ENCODE measurements at places on chromosomes 3 and 15. TPM values are rescaled to one million over a fixed set of nuclear protein-coding genes. Genes with fewer than 3 reads are reported as not detected.
A peak's percentile ranks its signal among the peaks of the same experiment; 100 is the strongest.

GRCh38 chr3:16147220-16147994 is 27.1 kb upstream of the GALNT15 start:
- H3K27me3 ChIP-seq, result no peaks in the 10 kb centered on the region
- DNase-seq, result no peak
- H3K36me3 ChIP-seq, result no peaks in the 10 kb centered on the region
- H3K4me1 ChIP-seq, result no peaks in the 10 kb centered on the region
- no peak overlapping the region for H3K4me3 ChIP-seq

DNA sequence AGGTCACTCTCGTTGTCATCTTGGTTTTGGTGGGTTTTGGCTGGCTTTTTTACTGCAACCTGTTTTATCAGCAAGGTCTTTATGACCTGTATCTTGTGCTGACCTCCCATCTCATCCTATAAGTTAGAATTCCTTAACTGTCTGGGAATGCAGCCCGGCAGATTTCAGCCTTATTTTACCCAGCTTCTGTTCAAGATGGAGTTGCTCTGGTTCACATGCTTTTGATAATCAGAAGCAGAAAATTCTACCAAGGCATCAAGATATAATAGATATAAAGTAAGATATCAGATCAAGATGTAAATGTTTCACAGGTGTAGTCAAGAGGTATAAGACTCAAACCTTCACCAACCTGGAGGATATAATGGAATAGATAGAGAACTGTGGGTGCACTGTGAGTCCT is 16.0 kb downstream of the GPR176 start:
- H3K27me3 ChIP-seq, result no peaks in the 10 kb centered on the region
- no peaks in the 10 kb centered on the region for H3K4me1 ChIP-seq
- H3K36me3 ChIP-seq, result no peaks in the 10 kb centered on the region

- H3K36me3 ChIP-seq, result peaks cover 6% of the 10 kb centered on the region
- no peaks in the 10 kb centered on the region for H3K27me3 ChIP-seq
- H3K4me1 ChIP-seq, result peaks cover 26% of the 10 kb centered on the region
- no peak overlapping the region for H3K4me3 ChIP-seq
Observed at GRCh38 chr15:80998251-80998650, 2.5 kb upstream of the TLNRD1 start.

DNA sequence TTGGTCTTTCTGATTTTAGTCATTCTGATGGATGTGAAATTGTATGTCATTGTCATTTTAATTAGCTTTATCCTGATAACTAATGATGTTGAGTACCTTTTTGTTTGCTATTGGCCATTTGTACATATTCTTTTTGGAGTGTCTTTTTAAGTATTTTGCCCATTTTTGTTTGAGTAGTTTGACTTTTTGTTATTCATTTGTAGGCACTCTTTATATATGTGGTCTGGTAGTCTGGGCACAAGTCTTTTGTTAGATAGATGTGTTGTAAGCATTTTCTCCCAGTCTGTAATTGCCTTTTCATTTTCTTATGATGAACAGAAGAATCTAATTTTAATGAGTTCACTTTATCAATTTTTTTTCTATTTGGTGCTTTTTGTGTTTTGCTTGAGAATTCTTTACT is 14.6 kb downstream of the GPR160 start:
- no peak for DNase-seq
- H3K36me3 ChIP-seq, result no peaks in the 10 kb centered on the region
- no peaks in the 10 kb centered on the region for H3K27me3 ChIP-seq

DNA sequence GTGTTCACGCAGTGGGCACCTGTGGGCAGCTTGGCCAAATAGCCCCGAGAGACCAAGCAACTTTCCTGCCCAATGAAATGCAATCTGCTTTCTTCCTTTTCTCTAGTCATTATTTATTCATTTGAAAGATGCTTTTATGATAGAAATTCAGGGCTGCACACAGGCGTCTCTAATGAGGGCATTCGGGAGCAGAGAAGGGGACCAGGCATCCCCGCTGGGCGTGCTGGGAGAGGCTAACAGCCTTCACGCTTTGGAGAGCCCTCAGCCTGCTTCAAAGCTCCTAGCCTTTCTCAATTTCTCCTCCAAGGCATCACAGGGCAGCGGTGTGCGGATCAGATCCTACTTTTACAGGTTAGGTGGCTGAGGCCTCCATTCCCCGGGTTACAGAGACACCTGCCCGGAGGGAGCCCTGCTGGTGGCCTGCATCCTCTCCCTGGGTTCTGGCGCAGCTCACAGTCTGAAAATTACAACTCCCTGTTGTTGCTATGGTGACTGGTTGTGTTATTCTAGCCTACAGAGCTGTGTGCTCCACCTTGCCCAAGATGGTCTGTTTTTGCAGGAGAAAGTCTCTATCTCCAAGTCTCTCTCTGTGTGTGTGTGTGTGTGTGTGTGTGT is 21.8 kb upstream of the KLF13 start:
- H3K27me3 ChIP-seq, result no peaks in the 10 kb centered on the region
- no peak overlapping the region for H3K27ac ChIP-seq
- DNase-seq, result peak; percentile 47
- no peaks in the 10 kb centered on the region for H3K4me1 ChIP-seq
- no peaks in the 10 kb centered on the region for H3K36me3 ChIP-seq

- DNase-seq, result no peak
- peaks cover 4% of the 10 kb centered on the region for H3K27me3 ChIP-seq
- H3K4me1 ChIP-seq, result no peaks in the 10 kb centered on the region
Observed at GRCh38 chr15:91807122-91807521, 46.4 kb upstream of the SLCO3A1 start.

GRCh38 chr3:59782664-59783063 is 732.8 kb upstream of the CFAP20DC start:
- H3K4me1 ChIP-seq, result no peaks in the 10 kb centered on the region
- no peaks in the 10 kb centered on the region for H3K36me3 ChIP-seq
- no peaks in the 10 kb centered on the region for H3K27me3 ChIP-seq

- H3K36me3 ChIP-seq, result no peaks in the 10 kb centered on the region
- no peak overlapping the region for H3K4me3 ChIP-seq
- H3K4me1 ChIP-seq, result peaks cover 3% of the 10 kb centered on the region
- no peak overlapping the region for H3K27ac ChIP-seq
Observed at GRCh38 chr3:161576714-161577510, 80.3 kb downstream of the OTOL1 start.

GRCh38 chr3:186070996-186071395 is 37.9 kb downstream of the ETV5 start:
- peaks cover 4% of the 10 kb centered on the region for H3K36me3 ChIP-seq
- H3K4me1 ChIP-seq, result no peaks in the 10 kb centered on the region
- H3K27ac ChIP-seq, result no peak overlapping the region
- no peak overlapping the region for H3K4me3 ChIP-seq
- no peaks in the 10 kb centered on the region for H3K27me3 ChIP-seq

- no peak for DNase-seq
- no peak overlapping the region for H3K4me3 ChIP-seq
- peaks cover 40% of the 10 kb centered on the region for H3K4me1 ChIP-seq
- no peaks in the 10 kb centered on the region for H3K36me3 ChIP-seq
Observed at GRCh38 chr3:177515786-177516157, 318.5 kb upstream of the TBL1XR1 start.

DNA sequence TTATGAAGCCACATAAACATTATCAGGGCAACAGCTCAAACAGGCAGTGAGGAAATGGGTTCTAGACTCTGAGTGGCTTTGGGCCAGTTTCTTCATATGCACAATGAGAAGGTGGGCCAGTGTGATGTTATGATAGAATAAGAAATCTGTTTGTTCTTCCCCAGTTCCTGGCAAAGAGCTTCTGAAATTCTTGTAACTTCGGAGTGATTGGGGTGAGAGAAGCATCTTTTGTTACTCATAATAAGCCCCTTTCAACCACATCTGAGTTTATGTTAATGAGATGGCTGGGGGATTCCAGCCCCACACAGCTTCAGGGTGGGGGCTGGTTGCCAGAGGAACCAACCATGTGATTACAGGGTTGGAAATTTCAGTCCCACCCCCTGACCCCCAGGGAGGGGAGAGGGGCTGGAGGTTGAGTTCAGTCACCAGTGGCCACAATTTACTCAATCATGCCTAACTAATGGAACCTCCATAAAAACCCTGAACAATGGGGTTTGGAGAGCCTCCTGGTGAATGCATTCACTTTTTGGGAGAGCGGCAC is 57.0 kb upstream of the FRMD4B start:
- no peaks in the 10 kb centered on the region for H3K4me1 ChIP-seq
- DNase-seq, result no peak
- no peaks in the 10 kb centered on the region for H3K36me3 ChIP-seq
- H3K27ac ChIP-seq, result no peak overlapping the region
- H3K4me3 ChIP-seq, result no peak overlapping the region

DNA sequence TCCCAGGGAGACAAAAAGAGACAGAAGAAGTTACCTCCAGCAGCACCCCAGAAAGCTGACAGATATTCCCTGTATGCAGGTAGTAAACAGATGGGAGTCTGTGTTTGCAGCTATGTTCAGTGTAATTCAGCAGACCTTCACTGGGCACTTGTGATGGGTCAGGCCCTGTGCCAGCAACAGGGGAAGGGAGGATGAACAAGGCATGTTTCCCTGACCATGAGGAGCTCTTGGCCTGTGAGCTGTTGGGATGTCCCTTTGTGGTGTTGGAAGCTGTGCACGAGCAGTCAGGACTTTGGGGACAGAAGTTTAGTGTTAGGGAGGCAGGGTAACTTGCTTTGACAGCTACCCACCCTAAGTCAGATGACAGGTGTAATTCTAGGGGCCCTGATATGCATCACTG is 106.0 kb upstream of the TRIM42 start:
- no peak overlapping the region for H3K4me3 ChIP-seq
- H3K27me3 ChIP-seq, result no peaks in the 10 kb centered on the region
- no peaks in the 10 kb centered on the region for H3K36me3 ChIP-seq
- peaks cover 9% of the 10 kb centered on the region for H3K4me1 ChIP-seq
- DNase-seq, result no peak

DNA sequence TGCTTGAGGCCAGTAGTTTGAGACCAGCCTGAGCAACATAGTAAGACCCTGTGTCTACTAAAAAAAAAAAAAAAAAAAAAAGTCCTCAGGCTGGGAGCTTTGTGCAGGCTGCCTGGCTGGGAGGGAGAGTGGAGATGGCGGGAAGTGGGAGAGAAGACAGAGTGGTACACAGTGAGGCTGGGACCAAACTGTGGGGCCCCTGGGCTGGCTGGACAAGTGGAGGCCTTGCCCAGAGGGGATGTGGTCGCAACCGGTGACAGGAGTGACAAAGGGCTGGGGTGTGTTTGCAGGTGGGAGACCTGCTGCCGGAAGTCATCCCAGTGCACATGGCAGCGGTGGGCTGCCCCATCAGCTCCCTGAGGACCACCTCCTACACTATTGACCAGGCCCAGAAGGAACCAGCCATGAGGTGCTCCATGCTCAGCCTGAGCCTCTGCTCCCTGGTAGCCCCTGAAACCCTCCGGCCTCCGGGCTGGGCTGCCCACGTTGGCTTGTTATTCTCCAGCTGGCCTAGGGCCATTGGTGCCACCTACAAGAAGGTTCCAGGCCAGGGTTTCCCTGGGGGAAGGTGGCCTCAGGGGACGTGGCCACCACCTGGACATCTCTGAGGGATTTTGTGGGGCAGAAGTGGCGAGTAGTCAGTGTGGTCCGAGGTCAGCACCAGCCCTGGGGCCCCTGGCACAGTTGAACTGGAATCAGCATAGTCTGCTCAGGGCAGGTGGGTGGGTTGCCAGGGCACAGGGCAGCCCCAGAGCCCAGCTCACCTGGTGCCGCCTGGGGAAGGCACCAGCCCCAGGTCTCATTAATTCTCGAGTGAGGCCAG is 22.7 kb downstream of the ACAA1 start:
- DNase-seq, result peak; percentile 55
- no peaks in the 10 kb centered on the region for H3K36me3 ChIP-seq
- H3K4me3 ChIP-seq, result no peak overlapping the region
- H3K27me3 ChIP-seq, result no peaks in the 10 kb centered on the region

- H3K27me3 ChIP-seq, result no peaks in the 10 kb centered on the region
- DNase-seq, result no peak
- H3K4me3 ChIP-seq, result peak overlapping the region; percentile 40
- H3K4me1 ChIP-seq, result peaks cover 74% of the 10 kb centered on the region
- H3K36me3 ChIP-seq, result no peaks in the 10 kb centered on the region
Observed at GRCh38 chr3:152204218-152204617, 64.5 kb upstream of the MBNL1 start.

DNA sequence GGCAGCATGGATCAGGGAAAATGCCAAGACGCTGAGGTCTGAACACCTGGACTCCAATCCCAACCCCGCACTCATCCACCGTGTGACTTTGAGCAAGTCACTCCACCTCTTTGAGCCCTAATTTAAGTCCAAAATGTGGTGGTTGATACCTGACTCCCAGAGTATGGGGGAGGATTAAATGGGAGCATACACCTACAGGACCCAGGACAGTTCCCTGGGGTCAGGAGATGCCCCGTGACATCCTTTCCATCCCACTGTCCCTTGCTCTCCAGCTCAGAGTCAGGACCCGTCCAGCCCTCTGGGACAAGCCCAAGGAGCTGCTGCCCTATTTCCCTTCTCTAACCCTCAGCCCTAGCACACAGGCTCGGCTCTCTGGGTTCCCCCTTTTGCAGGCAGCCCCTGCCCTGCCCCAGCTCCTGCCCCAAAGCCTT is 276.4 kb downstream of the XXYLT1 start:
- no peaks in the 10 kb centered on the region for H3K27me3 ChIP-seq
- H3K27ac ChIP-seq, result no peak overlapping the region
- no peak overlapping the region for H3K4me3 ChIP-seq
- no peaks in the 10 kb centered on the region for H3K36me3 ChIP-seq

DNA sequence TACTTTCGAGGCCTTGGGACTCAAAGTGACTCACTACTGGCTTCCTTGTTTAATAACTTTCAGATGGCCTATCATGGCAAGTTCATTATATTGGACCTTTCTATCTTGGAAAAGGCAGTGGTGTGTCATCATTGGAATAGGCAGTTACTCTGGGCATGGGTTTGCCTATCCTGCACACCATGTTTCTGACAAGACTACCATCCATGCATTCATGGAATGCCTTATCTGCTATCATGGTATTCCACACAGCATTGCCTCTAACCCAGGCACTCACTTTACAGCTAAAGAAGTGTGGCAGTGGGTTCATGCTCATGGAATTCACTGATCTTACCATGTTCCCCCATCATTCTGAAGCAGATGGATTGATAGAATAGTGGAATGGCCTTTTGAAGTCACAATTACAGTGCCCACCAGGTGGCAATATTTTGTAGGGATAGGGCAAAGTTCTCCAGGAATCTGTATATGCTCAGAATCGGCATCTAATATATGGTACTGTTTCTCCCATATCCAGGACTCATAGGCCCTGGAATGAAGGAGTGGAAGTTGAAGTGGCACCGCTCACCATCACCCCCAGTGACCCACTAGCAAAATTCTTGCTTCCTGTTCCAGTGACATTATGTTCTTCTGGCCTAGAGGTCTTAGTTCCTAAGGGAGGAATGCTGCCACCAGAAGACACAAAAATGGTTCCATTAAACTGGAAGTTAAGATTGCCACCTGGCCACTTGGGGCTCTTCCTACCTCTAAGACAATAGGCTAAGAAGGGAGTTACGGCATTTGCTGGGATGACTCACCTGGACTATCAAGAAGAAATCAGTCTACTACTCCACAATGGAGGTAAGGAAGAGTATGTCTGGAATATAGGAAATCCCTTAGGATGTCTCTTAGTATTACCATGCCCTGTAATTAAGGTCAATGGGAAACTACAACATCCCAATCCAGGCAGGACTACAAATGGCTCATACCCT is 1161.4 kb downstream of the SI start:
- no peak overlapping the region for H3K27ac ChIP-seq
- no peaks in the 10 kb centered on the region for H3K36me3 ChIP-seq
- no peaks in the 10 kb centered on the region for H3K27me3 ChIP-seq
- H3K4me3 ChIP-seq, result no peak overlapping the region

LINGO1 gene
- total RNA-seq, result 3.9 TPM

TUSC7 gene
- total RNA-seq, result not detected

DAZL gene
- 0.36 TPM for total RNA-seq

RBP2 gene
- not detected for total RNA-seq

HMCES gene
- 21.2 TPM for total RNA-seq

TGM5 gene
- not detected for total RNA-seq

CLPX gene
- 71.4 TPM for total RNA-seq

FAM43A gene
- total RNA-seq, result 17.8 TPM

CHRD gene
- total RNA-seq, result 16.3 TPM
